ENCODE measurements at places on chromosomes 1 and 21.

DNA sequence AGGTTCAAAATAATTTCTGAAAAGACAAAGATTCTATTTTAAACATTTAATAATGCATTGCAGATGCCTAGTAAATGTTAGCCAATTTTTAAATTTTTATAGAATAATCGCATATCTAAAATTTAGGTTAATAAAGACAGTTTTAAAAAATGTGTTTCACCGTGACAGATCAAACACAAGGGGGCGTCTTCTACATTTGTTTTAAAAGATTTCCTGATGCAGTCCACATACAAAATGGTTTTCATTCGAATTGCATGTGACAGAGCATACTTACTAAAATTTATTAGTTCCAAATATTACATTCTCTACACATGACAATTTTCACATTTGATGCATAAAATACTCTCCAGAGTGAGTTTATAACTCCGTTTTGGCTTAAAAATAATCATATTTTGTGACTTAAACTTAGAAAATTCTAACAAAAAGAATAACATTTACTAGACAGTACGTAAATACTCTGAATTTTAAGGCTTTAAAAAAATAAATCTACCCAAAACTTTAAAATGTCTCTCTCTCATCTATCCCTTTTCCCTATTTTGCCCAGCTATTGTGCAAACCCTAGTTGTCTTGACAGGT, 75.5 kb downstream of the ADAMTS1 start:
- DNase-seq, result peak; percentile 5

DNA sequence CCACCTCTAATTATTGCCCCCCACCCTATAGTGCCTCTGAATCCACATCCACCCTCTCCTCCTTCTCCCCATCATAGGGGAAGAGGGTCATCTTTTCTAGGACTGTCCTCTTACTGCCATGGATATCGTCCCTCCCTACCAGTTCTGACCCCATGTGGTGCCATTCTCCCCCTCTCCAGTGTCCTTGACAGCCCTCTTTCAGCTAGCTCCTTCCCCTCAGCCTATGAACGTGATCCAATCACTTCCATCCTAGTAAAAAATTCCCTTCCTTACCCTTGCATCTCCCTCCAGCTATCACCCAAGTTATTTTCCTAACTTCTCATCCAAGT, 172.7 kb downstream of the RRAGC start:
- DNase-seq, result no peak

DNA sequence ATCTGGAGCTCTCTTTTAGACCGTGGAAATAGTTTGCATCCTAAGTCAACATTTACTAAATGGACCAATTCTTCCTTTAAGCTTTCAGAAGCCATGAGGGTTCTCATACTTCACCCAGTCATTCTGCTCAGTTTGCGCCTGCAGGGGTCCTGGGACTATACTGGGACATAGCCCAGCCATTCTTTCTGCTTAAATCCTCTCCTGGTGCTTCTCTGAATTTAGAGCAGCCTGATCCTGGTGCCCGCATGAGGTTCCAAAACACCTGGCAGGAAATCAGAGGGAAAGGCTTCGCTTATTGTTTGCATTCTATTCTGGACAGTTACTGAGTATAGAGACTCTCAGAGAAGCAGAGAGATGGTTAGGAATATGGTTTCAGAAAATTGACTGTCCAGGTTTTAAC, 27.0 kb downstream of the TNN start:
- DNase-seq, result no peak

DNA sequence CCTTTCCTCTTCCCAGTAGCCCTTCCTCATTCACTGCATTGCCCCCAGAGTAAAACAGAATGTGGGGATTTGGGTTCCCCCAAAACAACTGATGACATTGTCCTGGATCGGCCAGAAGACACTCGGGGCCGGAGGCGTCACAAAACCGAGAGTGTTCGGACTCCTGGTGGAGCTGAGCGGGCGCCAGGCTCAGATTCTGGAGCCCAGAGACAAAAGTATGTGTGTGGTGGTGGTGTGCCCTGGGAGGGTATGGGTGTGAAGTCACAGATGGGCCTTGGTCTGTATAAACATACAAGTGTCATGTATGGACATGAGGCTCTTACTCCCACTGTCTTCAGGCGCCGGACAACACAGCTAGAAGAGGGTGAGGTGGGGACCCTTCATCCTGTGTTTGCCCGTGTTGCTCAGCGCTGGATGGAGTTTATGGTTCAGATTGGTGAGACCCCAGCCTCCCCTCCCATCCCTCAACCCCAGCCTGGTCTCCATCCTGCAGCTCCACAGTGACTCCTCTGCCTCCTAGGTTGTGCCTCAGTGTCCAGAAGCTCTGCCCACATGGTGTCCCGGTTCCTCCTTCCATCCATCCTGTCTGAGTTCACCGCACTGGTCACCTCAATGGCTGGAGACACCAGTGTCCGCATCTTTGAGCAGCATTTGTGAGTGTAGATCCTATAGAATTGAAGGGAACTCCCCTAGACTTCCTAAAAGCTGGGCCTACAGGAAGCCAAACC, 12.4 kb downstream of the HYI start:
- no peak for DNase-seq

DNA sequence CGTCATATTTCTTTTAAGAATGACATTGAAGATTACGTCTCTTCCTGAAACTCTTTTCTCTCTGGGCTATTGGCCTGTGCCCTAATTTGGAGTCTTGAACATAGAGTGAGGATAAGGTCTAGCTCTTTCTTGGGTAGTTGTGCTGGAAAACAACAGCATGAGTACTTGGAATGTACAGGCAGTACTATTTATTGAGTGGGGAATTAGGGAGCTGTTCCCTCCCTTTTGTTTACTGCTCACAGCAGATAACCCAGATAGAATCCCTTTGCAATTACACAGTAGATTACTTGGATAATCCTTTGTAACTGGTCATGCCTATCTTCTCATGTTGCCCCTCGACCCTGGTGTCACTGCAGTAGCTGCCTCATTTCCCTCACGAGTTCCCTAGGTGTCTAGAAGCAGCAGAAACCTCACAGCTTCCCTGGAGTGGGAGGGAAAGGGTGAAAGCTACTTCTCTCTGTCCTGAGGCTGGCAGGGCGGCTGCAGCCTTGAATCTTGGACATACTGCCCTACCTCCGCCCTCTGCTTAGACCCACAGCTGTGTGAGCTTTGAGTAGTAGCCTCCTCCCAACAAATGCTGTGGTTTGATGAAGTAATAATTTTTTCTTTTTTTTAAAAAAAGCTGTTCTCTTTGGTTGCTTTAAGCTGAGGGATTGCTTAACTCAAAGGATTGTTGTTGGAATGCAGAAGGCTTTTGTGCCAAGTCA, 70.6 kb downstream of the FGGY start:
- no peak for DNase-seq

DNA sequence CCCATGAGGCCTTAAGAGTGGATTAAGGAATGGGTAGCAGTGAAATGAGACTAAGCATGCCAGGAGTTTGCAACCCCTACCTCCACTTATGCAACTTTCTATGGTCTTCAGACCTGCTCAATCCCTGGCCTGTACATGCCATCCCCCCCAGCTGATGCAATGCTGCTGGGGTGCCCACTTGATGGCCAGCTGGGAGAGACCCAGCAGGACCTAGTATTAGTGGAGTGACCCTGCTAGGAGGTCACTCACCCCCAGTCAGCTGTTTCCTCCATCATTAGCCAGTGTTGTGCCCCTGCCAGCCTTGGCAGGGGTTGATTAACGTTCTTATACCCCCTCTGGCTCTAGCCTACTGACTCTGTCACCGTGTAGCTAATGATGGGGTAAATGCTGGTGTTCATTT, 236.6 kb downstream of the DYRK1A start:
- no peak for DNase-seq

DNA sequence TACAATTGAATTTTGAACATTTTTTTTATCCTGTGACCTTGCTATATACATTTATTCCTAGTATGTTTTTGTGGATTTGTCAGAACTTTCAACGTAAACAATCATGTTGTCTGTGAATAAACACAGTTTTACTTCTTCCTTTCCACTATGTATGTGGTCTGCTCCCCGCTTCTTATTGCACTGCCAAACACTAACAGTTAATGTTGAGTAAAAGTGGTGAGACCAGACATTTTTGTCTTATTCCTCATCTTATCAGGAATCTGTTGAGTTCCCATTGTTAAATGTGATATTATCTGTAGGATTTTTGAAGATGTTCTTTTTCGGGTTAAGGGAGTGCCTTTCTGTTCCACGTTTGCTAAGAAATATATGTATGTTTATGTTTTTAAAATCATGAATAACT, 45.9 kb downstream of the CAMSAP2 start:
- DNase-seq, result no peak

DNA sequence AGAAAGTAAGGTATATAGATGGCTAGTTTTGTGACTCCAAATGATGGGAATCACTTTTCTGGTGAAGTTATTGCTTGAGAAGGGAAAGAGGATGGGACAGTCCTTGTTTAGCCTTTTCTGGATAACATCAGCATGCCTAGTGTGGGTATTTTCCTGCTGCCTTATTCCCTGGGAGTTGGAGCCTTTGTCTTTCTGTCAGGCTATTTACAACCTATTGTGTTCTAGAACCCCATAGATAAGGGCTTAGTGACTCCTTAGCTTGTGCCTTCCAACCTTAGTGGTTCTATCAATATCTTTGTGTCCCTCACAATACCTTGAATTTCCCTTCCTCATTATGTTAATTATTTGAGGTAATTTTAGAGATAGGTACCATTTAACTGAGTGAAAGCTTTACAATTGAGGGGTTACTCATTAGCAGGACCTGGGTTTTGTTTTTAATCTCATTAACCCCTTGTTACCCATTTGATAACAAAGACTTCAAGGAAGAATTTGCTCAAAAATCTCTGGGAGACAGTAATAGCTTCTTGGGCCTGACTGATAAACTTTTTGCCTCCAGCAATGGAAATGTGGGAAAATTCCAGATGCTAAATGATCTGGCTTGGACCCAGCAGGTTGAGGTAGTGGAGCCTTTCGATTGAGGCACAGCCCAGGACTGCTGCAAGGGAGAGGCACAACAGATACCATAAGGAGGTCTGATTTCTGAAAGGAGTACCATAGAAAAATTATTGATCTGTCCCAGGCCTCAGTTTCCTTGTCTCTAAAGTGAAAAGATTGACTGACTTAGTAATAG, 49.0 kb downstream of the CACHD1 start:
- DNase-seq, result no peak

- DNase-seq, result no peak
Measured at GRCh38 chr1:89596698-89597097, 36.2 kb upstream of the LRRC8C start.

- no peak for DNase-seq
Measured at GRCh38 chr1:38088366-38088765, 41.8 kb upstream of the POU3F1 start.

GRCh38 chr1:157181258-157181657, 43.1 kb upstream of the ETV3 start:
- no peak for DNase-seq

- no peak for DNase-seq
Measured at GRCh38 chr1:114390960-114391359, 120.0 kb downstream of the TRIM33 start.

GRCh38 chr1:41184446-41184845, 57.7 kb downstream of the SCMH1 start:
- DNase-seq, result no peak

- DNase-seq, result no peak
Measured at GRCh38 chr1:209531549-209531948, 52.0 kb upstream of the CAMK1G start.

DNA sequence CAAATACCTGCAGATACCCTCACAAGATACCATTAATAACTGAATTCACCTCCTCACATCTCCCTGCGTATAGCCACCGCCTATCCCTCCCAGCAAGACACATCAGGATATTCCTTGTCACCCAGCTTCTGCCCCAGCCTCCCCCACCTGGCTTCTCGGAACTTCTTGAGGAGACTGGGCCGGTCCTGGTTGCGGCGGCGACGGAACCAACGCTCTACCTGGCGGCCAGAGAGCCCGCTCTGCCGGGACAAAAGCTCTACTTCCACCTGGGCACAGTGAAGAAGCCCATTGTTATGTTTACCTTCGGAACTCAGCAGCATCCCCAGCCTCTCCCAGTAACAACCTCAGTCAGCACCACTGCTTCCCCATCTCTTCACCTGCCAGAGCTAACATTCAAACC, 6.7 kb downstream of the CERS2 start:
- no peak for DNase-seq

GRCh38 chr1:230747127-230747730, at the start of gene CAPN9:
TSS of gene CAPN9 (plus strand) at chr1:230747388. CDS start at chr1:230747497, 109 bp downstream.
- no peak for DNase-seq

DNA sequence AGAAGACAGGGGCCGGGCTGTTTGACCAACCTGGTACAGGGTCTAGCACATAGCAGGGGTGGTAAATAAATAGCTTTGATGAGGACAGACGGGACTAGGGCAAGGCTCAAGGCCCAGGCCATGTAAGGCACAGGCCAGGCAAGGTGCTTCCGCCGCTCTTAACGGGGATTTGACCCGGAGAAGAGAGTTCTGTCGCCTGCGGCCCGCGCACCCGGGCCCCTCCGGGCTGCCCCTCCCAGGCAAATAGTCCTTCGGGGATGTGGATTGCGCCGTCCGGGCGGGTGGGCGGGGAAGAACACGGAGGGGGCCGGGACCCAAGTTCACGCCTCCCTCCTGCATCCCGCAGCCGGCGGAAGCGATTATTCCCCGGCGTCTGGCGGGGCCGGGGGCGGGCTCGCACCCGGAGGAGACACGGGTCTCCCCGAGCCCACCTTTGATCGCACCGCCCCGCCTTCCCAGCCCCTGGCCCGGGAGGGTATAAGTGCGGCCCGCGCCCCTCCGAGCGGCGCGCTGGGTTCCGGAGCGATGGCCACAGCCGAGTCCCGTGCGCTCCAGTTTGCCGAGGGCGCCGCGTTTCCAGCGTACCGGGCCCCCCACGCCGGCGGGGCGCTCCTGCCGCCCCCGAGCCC, at the start of gene MIXL1:
Gene MIXL1, plus strand, starts transcription at position 508 of the 629 bp plus-strand sequence. Its CDS starts 18 bp downstream, at position 526.
- no peak for DNase-seq

DNA sequence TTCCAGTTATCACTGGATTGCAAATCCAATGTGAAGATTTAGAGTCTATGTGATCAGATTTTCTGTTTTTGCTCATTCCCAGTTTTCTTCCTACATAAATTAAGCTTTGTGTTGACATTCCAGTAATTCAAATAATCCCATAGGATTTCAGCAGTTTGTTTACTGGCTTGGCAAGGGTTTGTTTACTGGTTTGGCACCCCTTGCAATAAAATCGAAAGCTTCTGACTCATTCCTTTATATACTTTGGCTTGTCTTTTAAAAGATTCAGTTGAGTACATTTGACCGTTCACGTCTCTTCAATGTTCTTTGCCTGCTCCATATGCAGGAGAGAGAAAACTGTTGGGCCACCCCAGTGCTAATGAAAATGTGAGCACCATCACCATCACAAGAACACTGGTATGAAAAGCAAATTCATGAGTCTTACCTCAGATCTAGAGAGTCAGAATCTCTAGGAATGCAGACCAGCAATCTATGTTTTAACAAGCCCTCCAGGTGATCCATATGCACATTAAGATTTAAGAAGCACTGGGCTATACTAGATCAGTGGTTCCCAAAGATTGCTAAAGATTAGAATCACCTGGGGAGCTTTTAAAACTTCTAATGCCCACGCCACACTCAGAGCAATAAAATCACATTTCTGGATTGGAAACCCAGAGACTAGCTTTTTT, 32.8 kb downstream of the ZC3H11B start:
- DNase-seq, result no peak

DNA sequence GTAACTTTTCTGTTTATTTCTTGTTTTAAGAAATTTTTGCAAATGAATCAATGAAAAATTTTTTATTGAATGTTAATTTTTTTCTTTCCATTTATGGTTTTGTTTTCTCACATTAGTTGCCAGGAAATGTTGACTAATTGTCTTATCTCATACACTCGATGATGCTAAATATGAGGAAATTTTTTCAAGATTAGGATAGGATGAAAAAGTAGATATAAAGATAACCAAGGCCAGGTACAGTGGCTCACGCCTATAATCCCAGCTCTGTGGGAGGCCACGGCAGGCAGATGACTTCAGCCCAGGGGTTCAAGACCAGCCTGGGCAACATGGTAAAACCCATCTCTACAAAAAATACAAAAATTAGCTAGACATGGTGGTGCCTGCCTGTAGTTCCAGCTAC, 12.6 kb downstream of the LAX1 start:
- no peak for DNase-seq

Measured in CD4-positive, alpha-beta T cell treated with Interleukin-12 subunit alpha and Interleukin-12 subunit beta, for 1 hour (primary cell).